AG08396 (cell line): ENCODE measurements at places on chromosomes 16 and 17.

- peak; percentile 76 for DNase-seq
These were observed 8.5 kb upstream of the ICAM2 start for GRCh38 chr17:64028874-64029464.

DNA sequence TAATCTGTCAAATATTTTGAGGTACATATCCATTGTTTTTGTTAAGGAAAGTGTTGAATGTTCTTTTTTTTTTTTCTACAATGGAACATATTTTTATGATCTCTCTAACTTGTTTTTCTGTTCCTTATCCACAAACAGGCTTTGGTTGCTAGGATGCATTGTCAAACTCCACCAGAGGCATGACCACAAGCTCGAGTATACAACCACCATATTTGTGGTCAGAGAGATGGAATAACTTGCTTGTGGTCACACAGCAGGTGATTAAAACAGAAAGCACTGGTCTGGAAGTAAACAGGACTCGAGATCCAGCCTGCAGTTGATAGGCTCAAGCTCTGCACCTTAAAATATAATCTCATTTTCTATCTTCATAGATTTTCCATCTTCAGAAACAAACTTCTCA is 105.8 kb upstream of the ADAMTS18 start:
- peak; percentile 9 for DNase-seq

DNA sequence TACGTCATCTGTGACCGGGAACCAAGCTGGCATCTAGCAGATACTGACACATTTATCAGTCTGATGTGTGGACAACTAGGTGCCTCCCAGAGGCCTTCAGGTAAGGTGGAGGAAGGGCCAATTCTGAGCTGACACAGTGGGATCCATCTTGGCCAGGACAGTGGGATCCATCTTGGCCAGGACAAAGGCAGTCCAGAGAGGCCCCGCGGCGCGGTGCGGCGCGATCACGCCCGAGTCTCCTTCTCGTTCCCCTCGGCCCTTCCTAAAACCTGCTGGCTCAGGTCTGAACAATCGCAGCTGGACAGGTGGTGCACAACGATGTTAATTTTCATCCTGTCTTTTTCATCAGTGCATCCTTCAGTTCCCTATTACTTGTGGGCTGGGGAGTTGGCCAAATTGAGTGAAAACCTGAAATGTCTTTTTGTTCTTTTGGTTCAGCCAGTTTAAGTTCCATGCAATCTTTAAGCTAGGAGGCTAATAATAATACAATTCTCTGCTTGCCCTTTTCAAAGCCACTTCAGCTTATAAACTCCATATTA is 486 bp upstream of the WSB1 start:
- DNase-seq, result peak; percentile 5

- no peak for DNase-seq
These were observed 48.7 kb upstream of the NDRG4 start for GRCh38 chr16:58451265-58451689.

GRCh38 chr17:74132354-74132753 is 71.1 kb upstream of the RPL38 start:
- no peak for DNase-seq

- DNase-seq, result peak; percentile 44
These were observed 73.6 kb downstream of the GPRC5B start for GRCh38 chr16:19810817-19811731.

- no peak for DNase-seq
These were observed 138.9 kb upstream of the CA10 start for GRCh38 chr17:52297230-52298010.

DNA sequence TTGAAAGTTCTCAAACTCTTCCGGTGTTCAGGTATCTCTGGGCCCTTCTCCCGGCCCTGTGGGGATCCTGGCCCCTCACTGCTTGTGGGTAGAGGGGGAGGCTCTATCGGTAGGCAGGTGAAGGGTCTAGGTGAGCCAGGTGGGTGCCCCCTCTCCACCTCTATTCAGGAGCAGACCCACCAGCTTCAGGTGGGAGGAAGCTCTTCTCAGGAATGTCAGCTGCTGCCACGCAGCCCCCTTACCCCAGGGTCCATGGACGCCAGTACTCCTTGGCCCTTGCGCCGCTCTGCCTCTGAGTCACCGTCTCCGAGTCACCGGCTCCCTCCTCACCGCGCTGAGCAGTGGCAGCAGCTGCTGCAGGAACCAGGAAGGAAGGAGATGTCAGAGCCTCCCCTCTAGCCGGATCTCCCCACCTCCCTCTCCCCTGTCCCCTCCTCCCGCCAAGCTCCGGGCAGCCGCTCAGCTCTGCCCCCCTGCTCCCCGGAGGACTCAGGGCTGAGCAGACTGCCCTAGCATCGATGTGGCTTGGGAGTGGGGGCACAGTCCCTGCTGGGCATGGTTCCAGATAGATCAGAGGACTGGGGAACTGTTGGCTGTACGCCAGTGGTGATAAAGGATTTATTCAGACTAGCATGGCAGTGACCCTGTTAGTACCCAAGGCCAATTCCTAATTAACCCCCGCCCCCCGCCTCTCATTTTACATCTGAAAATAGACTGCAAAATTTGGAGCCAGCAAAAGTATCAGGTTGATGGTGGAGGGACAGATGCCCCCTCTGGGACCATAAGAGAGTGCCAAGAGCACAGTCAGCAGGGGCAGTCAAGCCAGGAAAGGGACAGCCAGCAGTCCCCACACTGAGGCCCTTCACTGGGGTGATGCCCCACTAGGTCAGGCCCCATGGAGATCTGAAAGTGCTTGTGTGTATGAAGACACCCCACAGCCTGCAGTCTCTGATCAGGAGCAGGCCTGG is at the start of gene OSBPL7:
TSS of gene OSBPL7 (minus strand) at position 371 of the 968 bp plus-strand sequence. CDS start 1,516 bp downstream, outside the sequence.
- DNase-seq, result peak; percentile 85

DNA sequence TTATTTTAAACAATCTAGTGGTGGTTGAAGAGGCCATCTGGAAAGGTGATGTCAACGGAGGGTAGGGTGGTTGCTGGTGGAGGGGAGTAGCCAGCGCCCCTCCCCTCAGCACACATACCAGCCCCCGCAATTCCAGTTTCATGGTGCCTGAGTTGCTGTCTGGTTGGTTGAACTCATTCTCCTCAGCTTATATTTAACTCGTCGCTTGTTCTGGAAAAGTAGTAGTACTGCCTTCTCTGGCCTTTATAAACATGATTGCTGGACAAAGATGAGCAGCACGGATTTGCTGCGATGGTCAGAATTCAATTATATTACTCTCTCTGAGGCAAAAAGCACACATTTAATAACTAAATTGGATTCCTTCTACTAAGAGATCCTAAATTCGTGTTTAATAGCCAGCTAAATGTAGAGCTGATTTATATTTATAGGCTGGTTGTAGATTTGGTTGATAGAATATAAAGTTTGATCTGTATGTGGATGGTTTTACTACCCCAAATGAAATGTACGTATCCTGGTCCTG is 238.0 kb upstream of the TBX2 start:
- no peak for DNase-seq

DNA sequence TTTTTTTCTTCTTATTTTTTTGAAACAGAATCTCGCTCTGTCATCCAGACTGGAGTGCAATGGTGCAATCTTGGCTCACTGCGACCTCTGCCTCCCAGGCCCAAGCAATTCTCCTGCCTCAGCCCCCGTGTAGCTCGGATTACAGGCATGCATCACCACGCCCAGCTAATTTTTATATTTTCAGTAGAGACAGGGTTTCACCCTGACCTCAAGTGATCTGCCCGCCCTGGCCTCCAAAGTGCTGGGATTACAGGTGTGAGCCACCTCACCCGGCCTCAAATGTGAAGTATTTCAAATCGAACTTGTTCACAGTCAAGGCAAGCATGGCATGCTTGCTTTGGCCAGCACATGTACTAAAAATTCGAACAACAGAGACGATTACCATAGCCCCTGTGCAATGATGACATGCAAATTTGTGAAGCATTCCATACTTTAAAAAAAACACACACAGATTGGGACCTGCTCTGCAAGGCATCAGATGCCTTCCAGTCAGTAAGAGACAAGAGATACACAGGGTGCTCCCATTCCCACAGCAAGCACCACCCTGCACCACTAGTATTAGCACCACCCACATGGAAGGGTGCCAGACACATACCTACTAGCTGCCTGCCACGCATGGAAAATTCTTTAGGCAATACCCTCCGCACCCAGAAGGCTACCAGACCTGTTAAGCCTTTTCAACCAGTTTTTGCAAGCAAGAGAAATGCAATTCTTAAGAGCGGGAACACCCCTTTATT is 47.2 kb downstream of the ANKRD11 start:
- DNase-seq, result peak; percentile 55

DNA sequence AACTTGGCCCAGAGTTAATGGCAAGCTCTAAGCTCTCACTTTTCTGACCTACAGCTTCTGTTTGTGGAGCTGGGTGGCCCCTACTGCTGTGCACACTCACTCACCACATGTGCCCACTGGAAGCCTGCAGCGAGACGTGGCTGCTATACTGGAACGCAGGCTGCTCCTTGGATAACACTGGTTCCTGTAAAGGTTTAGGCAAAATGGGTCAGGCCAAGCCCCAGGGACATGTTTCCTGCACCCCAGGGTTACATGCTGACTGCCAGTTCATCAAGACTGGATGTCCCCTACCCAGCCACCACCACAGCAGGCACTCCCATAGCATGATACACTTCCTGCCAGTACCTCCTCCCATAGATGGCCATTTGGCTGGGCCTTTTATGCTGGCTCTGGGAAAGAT is 8.3 kb downstream of the POLDIP2 start:
- no peak for DNase-seq

DNA sequence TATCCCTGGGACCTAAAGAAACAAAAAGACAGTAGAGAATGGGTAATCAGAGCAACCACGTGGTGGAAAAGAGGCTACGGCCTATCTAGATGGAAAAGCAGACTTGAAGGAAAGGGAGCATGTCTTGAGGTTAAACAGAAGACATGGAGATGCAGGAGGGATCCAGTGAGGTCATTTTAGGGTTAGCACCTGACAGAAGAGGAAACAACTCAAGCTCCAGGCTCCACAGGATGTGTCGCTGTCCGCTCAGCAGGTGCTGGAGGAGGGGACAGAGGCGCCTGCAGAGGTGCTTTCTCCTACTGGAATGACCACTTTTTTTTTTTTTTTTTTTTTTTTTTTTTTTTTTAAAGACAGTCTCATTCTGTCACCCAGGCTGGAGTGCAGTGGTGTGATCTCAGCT is 47.5 kb upstream of the CLEC3A start:
- no peak for DNase-seq
